ENCODE measurements at places on chromosomes 6 and 20.

DNA sequence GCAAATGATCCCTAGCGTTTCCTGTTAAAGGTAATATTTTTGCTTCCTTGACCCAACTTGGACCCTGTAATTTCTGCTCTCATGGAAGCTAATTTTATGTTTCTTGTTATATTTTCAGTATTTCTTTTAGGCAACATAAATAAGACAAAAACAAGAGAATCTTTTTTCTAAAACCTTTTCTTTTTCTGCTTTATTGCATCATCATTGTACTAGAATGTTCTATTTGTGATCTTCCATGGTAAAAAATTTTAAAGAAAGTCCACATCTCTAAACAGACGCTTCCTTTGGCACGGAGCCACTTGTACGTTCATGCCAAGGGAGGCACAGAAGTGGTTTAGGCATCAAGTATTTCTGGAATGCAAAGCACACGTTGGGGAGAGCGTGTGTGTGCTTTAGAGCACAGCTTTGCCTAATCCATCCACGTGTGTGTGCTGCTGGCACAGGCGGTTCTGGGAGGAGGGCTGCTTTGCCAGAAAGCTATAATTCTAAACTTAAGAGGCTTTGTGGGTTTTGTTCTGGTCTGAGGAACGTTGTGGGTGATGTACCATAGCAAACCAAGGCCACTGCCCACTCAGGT lies 98.3 kb downstream of the SASH1 start:
- no peak for DNase-seq

- no peak for DNase-seq
These were observed 93.6 kb downstream of the PCSK2 start for GRCh38 chr20:17320456-17320855.

DNA sequence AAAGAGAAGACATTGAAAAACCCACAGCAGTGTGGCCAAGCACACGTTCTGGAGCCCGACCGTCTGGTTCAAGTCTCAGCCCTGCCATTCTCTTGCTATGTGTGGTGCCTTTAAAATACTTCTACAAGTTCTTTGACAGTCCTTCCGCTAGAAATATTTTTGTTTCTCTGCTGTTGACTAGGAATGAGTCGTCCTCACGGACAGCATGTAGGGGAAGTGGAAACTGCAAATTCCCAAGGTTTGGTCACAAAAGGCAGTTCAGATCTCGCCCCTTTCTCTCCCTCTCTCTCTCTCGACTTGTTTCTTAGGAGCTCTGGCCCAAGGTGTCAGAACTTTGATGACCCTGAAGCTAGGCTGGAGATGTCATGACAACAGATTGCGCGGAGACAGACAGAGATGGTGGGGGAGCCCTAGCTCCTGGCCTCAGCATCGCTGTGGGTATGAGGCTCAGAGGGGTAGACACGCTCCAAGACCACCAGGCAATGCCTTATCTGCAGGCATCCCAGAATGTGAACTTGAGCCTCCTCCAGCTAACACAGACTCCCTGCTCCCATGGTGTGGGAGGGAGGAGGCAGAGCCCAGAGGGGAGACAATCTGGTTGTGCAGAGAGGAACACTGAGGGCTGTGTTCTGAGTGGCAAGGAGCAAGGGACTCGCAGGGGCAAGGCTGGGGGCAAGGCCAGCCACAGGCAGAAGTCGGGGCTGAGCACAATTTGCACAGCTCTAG lies 368.9 kb upstream of the SULF2 start:
- no peak for DNase-seq

DNA sequence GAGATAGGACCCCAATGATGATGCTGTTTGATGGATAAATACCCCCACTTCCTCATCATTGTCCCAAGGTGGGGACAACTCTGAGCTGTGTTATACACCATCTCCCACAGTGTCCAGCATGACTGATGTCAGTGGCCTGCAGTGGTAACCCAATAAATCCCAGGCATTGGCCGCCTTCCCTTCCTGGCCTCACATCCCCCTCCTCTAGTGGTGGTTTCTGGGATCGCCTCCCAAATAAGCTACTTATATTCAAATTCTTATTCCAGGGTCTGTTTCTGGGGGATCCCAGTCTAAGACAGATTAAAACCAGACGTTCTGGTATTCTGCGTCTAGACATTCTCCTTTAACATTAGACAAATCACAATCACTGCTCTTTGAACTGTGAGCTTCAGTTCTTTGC lies 90.6 kb downstream of the SCP2D1 start:
- no peak for DNase-seq

GRCh38 chr6:135145063-135145800 lies 35.9 kb upstream of the MYB start:
- no peak for DNase-seq

GRCh38 chr20:49187330-49187850 lies 744 bp downstream of the STAU1 start:
- no peak for DNase-seq

DNA sequence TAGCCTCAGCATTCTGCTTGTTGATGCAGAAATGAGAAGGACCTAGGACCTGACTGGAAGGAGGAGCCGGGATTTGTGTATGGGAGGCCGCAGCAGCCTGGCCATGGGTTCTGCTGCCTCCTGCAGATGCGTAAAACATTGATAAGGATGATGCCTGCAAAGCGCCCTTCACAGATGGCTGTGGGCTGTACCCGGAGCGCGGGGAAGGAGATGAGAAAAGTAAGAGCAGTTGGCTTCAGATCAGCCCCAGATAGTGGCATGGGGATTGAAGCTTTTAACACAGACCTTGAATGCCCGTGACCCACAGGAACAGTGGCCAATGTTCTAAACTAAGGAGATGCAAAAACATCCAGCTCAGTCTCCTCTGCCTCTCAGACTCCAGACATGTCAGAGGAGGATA lies 136.4 kb upstream of the KCNG1 start:
- DNase-seq: no peak

DNA sequence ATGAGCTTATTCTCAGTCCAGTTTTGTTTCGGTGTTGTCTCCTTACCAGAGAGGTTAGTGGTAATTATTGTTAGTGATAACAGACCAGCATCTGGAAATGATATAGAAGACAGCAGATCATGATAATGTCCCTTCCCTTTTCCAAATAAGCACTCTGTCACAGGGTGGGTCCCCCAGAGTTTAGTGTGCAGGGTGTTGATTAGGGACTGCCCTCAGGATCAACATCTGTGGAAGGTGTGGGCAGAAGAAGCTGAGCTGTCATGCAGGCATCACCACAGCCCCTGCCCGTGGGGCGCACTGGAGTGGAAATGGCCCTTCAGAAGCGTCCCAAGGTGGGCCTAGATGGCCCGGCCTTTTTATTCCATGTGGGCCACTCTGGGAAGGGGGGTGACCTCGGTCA lies 67.6 kb upstream of the DTNBP1 start:
- no peak for DNase-seq

GRCh38 chr6:30238178-30238795 lies 25.1 kb upstream of the TRIM26 start:
- DNase-seq: no peak

DNA sequence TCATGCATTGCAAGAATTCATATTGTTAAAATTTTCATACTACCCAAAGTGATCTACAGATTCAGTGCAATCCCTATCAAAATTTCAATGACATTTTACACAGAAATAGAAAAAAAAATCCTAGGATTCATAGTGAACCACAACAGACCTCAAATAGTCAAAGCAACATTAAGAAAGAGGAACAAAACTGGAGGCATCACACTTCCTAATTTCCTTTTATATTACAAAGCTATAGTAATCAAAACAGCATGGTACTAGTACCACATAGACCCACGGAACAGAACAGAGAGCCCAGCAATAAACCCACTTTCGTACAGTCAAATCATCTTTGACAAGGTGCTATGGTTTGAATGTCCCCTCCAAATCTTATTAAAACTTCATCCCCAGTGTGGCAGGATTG lies 39.7 kb downstream of the NTSR1 start:
- no peak for DNase-seq

GRCh38 chr6:41733707-41734665 lies 1.4 kb downstream of the TFEB start:
- peak; percentile 43 for DNase-seq

DNA sequence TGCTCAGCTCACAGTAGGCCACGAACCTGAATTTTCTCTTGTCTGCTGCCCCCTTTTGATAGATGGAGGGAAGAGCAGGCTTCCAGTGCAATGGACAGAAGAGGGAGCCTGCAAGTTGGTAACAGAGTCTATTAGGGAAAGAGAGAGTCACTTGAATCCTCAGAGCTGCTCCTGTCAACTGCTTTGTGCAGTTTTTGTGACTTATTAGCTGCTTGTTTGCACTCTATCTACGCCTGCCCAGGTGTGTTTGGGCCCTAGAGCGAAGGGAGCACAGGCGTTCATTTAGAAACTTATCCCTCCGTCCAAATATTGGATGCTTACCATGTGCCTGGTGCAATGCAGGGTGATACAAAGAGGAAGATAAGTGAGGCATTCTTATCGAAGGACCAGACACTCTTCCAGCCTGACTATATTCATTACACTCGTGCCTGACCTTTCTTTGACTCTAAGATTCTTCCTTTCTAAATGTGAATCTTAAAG lies 11.6 kb upstream of the SLC2A12 start:
- peak; percentile 72 for DNase-seq

DNA sequence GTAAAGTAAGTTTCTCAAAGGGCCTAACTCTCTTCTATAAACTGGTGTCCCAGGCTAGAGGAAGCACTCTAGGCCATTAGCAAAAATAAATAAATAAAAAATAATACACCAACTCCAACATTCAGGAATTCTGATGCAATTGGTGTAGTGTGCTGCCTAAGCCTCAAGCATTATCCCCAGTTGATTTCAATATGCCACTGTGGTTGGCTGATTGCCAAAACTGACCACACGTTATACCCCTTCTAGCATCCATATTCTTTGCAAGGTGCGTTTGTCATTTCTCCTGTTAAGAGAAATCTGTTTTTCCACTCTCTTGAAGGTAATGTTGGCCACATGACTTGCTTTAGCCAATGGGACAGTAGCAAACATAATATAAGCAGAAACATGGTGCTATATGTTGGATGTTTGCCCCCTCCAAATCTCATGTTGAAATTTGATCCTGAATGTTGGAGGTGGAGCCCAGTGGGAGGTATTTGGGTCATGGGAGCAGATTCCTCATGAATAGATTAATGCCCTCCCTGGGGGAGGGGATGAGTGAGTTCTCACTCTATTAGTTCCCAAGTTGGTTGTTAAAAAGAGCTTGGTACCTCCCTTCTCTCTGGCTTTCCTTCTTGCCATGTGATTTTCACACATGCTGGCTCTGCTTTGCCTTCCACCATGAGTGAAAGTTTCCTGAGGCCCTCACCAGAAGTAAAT lies 71.9 kb upstream of the PLCB4 start:
- DNase-seq: no peak

GRCh38 chr6:149508485-149508884 lies 23.7 kb upstream of the ZC3H12D start:
- no peak for DNase-seq
